ENCODE measurements at places on chromosomes 3 and 15.

DNA sequence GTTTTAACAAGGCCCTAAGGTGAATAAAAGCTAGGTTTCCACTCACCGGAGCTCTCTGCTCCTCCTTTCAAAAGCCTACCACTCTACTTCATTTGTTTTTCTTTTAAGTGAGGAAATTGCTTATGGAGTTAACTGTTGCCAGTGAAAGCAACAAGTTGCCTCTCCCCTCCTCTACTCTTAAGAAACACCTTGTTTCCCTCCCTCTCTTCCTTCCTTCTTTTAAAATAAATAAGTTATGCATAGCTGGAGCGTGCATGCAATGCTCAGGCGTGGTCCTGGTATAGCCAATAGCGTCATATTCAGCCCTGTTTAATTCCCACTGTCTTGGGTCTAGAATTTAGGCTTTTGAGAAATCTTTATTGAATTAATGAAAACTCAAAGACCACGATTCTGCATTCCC lies 101.1 kb upstream of the IGF1R start:
- DNase-seq: no peak

- DNase-seq: no peak
Observed at GRCh38 chr3:17982211-17982880, 239.9 kb upstream of the TBC1D5 start.

GRCh38 chr15:83561661-83562060 lies 92.3 kb upstream of the ADAMTSL3 start:
- DNase-seq: no peak

DNA sequence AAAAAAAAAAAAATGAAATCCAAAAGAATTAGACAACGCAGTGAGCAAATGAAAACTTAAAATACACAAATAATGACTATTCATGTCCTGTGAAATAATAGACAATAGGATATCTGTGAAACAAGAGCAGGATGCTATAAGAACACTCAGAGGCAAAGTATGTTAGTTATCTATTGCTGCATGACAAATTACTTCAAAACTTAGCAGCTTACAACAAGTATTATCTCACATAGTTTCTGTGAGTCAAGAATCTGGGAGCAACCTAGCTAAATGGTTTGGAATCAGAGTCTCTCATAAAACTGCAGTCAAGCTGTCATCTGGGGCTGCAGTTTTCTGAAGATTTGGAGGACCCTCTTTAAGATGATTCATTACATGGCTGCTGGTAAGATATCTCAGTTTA lies 36.5 kb upstream of the ZMAT3 start:
- DNase-seq: no peak

- no peak for DNase-seq
Observed at GRCh38 chr3:154061001-154061370, 60.2 kb upstream of the ARHGEF26 start.

GRCh38 chr3:103609472-103609871 lies 1174.7 kb downstream of the ZPLD1 start:
- DNase-seq: no peak

DNA sequence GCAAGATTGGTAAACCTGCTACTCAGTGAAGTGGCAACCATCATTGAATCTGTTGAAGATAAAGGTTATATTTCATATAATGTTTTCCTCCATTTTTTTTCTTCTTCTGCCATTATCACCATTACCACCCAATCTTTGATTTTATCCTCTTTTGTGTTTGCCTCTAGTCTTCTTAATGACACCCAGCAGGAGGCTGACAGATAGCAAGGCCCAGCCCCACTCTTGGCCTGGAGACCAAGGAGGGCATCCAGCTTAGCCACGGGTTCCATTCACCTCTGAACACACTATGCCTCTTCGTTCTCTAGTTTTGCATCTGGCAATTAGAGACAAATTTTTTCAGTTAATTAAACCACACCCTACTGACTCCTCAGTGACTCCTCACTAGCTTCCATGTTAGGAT lies 129.7 kb downstream of the TPRG1 start:
- DNase-seq: no peak

DNA sequence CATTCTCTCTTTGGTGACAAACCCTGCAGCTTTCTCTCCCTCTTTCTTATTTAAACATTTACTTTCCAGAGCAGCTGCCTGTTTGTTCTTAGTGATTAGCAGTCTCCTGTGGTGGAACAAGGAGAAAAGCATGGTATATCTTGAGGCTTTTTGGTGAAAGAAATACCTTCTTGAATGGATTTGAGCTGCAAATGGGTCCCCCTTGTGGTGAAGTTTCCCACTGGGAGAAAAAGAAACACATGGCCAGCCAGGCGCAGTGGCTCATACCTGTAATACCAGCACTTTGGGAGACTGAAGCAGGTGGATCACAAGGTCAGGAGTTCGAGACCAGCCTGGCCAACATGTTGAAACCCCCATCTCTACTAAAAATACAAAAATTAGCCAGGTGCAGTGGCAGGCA lies 48.3 kb upstream of the ACP3 start:
- no peak for DNase-seq

DNA sequence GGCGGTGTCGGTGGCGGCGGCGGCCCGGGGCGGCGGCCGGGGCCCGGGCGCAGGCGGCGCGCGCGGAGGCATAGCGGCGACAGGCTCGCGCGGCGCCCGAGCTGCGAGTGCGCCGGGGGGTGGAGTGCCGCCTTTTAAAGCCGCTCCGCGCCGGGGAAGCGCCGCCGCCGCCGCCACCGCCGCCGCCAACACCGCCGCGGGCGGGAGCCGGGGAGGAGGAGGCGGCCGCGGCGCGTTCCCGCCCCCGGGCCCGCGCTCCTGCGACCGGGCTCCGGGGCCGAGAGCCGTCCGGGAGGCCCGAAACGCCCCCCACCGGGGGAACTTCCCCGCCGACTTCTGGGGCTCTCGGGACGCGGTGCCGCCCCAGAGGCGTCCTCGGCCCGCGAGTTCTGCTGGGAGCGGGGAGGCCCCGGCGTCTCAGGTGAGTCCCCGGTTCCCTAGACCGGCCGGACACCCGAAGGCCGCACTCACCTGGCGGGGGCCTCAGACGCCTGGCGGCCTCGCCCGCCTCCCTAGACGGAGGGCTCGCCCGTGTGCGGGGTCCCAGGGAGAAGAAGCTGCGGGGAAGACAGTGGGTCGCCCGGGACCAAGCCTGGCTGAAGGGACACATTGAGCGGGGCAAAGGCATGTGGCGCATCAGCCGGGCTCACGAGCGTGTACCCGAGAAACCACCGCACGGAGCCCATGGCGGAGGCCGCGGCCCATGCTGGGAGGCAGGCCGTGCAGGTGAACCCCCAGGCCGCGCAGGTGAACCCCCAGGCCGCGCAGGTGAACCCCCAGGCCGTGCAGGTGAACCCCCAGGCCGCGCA lies at the start of gene PCSK6:
TSS of gene PCSK6 (minus strand) at position 109 of the 809 bp plus-strand sequence. CDS start at position 72, 37 bp downstream.
- DNase-seq: no peak

- no peak for DNase-seq
Observed at GRCh38 chr3:167502401-167502800, 28.6 kb upstream of the SERPINI2 start.

- no peak for DNase-seq
Observed at GRCh38 chr3:8885536-8886316, 77.5 kb downstream of the RAD18 start.

DNA sequence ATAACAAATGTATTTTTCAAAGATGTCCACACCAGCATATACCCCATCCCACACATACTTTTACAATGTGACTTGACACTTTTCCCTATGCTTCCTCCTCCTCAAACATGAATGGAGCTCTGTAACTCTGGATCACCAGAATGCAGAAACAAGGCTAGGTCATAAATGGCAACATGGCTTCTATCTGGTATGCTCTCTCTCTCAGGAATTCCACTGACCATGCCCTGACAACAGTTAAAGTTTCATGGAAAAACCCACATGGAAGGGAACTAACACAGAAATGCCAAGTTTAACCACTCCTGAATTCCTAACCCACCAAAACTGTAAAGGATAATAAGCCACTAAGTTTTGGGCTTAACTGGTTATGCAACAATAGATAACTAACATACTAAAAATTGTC lies 19.9 kb downstream of the MYO9A start:
- no peak for DNase-seq

- no peak for DNase-seq
Observed at GRCh38 chr3:46960081-46960701, 16.4 kb downstream of the CCDC12 start.

DNA sequence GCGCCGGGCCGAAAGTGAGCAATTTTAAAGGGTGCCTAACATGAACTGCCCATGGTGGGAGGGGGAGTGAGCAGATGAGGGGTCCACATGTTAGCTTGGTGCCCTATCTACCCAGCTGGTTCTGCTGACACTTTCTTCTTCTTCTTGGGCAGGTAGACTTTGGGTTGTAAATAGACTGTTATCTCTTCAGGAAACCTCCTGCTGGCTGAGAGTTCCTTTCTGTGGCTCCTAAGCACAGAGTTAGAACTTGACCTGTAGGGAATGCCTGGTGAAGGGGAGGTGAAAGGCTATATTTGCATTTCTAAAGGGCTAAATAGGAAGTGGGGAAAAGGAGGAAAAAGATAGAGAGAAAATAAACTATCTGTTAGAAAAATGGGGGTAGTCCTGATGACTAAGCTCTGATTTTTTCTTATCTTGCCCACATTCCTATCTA lies 521.4 kb upstream of the TGFBR2 start:
- no peak for DNase-seq

- no peak for DNase-seq
Observed at GRCh38 chr3:48595526-48596121, 495 bp upstream of the COL7A1 start.

- no peak for DNase-seq
Observed at GRCh38 chr3:55882006-55882405, 394.9 kb upstream of the WNT5A start.

DNA sequence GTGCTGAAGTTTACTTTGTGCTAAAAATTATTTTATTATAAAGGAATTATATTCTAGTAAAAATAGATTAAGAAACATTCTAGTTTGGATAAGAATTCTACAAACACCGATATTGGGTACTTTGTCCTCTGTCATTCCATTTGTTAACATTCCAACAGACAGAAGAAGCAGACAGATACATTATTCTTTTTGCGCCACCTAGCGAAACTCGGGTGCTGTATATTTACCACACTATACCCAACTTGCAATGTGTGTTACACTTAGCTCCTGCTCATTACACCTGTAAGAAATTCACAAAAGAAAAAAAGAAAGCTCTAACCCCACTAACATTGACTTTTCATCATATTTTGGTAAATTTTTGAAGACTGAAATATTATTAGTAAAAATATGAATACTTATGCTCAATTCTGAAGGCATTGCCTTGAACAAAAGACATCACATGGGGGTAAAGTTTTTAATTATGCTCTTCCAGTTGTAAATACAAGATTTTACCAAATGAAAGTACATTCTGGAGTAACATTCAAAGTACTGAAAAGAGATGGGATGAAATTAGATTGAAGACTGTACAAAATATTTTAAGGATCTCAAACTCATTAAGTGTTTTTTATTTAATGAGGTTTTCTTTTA lies 136.5 kb upstream of the MLF1 start:
- DNase-seq: peak; percentile 29

GRCh38 chr3:58271901-58272501 lies 34.0 kb upstream of the RPP14 start:
- DNase-seq: peak; percentile 17

DNA sequence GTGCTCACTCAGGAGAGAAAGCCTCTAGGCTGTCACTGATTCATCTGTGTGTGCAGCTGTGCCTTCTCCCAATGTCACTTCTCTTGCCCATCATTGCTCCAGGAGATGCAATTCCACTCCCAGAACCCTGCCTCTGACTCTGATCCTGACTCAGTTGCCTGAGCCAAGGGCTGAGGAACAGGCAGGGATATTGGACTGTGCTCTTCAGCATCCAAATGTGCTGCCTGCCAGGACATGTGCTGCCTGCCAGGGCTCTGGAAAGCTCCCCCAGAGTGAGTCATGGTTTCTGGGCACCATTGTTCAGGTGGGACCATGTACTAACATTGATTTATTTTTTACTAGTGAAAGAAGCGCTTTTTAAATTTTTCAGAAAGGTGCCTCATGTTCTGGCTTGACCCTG lies 71.0 kb downstream of the TRIM42 start:
- no peak for DNase-seq

DNA sequence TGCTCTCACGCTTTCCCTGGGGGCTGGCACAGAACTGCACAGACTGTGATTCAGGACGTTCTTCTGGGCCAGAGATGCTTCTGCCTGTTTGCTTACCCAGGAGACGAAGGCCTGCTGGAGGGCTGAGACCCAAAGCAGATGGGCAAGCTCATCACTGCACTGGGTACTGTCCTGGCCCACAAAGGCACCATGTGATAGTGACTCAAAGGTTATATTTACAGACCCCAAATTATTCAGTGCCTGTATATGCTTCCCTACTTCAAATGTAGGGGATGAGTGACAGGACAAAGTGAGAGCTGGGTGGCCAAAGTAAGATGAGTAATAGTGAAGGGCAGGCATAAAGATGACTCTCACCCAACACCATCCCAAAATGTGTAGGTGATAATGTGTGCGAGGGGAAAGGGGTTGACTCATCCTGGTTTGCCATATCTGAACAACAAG lies 127.4 kb downstream of the WDR76 start:
- no peak for DNase-seq

- no peak for DNase-seq
Observed at GRCh38 chr3:66035763-66036477, 2.8 kb downstream of the MAGI1 start.

DNA sequence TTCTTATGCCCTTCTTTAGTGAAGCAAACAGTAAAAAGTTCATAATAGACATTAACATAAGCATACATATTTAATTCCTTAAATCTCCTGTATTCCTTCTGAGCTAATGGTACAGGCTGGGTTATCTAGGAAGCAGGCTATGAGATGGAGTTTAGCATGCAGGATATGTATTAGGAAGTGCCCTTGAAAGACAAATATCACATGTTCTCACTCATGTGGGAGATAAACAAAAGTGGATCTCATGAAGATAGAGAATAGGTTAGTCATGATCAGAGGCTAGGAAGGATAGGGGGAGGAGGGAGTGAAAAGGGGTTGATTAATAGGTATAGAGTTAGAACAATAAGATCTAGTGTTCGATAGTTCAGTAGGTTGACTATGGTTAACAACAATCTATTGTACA lies 105.4 kb downstream of the CLASP2 start:
- DNase-seq: no peak

GRCh38 chr15:89772932-89773583 lies 3.1 kb upstream of the MESP2 start:
- no peak for DNase-seq

- no peak for DNase-seq
Observed at GRCh38 chr15:78955355-78955754, 10.5 kb upstream of the CTSH start.

GRCh38 chr15:92454555-92455105 lies 60.9 kb downstream of the ST8SIA2 start:
- DNase-seq: no peak
